CD4-positive, alpha-beta T cell (primary cell): ENCODE measurements at places on chromosomes 3 and 15.

- no peak for DNase-seq
These were observed 175.1 kb downstream of the PTPRG start for GRCh38 chr3:61736506-61736905.

GRCh38 chr15:101324524-101325177, 29.6 kb upstream of the SNRPA1 start:
- no peak for DNase-seq

DNA sequence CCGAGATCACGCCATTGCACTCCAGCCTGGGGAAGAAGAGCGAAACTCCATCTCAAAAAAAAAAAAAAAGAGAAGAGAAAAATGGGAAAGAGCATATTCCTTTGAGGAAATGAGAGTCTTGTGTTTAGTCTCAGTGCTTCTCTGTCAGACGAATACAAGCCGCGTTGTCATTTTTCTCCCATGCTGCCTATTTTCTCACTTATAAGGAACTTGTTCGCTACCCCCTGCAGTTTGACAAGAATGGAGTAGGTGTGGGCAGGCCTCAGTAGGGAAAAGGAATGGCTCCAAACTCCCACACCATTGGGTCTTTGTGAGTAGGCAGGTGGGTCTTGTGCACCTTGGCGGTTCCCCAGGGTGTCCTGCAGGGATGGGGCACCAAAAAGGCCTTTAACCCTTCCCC, 6.5 kb downstream of the GPR160 start:
- no peak for DNase-seq

DNA sequence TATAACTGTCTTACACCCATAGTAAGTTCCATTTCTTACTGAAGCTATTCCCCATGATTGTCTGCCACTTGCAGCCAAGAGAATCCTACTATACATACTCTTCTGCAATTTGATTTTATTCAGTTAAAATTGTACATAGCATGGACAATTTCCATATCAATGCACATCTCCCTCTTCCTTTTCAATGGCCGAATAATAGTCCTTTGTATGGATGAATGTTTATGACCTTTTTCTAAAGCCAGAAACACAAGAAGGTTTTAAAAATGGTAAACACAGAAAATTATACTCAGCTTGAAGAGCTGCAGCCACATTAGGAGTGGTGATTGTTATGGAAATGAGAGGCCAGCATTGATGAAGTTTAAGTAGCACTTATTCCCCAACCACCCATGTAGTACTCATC, 8.5 kb upstream of the ERC2 start:
- no peak for DNase-seq

GRCh38 chr3:98022978-98023820, 11.9 kb downstream of the GABRR3 start:
- peak; percentile 98 for DNase-seq
